ENCODE measurements at places on chromosomes 3 and 15.

DNA sequence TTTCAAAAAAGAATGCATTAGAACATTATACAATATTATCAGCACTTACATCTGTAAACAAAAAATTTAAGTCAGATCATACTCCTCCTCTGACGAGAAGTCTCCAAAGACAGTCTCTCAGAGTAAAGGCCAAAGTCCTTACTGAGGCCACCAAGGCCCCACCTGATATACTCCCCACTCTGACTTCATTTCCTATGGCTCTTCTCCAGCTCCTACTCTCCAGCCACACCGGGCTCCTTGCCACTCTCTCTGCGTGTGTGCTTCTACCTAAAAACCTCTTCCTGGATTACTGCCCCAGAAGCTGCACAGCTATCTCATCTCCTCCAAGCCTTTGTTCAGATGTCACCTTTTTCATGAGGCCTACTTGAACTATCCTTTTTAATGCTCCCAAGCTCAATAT lies 5.0 kb downstream of the DCP1A start:
- no peak for DNase-seq

GRCh38 chr15:43493703-43494472 lies 932 bp upstream of the TP53BP1 start:
- no peak for DNase-seq

GRCh38 chr3:152245498-152246170 lies 23.1 kb upstream of the MBNL1 start:
- DNase-seq, result no peak

DNA sequence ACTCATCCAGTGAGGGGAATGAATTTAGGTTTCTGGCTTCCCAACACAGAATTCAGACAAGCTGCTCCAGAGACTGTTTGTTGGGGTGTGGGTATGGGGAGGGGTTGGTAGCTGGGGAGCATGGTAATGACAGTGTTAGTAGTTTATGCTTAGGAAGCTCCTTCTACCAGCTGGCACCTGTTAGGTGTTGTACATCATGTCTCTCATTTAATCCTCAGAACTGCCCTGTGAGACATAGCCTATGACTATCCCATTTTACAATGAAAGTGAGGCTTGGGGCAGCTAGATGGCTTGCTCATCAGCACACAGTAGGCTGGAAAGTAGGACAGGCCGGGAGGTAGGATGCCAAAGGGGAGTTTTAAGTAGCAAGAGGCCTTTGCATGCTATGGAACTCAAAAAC lies 2.5 kb downstream of the EIF4E3 start:
- DNase-seq, result no peak

DNA sequence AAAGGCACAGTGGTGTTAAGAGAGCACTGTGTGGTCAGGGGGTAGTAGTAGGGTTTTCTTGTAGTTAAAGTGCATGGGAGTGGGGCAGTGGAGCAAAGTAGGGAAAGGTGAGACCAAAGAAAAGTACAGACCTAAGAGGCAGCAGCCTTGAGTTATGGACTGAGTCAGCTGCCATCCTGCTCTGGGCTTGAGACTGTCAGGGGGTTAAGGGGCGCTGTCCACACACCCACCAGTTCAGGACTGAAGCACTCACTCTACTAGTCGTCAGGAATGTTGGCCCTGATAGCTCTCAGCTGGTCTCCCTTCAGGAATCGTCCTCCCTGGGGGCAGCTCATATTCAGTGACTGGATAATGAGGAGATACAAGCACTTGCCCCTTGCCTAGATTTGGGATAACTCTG lies 7.9 kb downstream of the CCR4 start:
- DNase-seq, result no peak

GRCh38 chr15:96316953-96317629 lies 13.4 kb upstream of the NR2F2 start:
- peak; percentile 33 for DNase-seq

GRCh38 chr3:46537316-46537715 lies 28.8 kb downstream of the LRRC2 start:
- DNase-seq, result no peak

- no peak for DNase-seq
Observed at GRCh38 chr15:76195506-76196268, 115.6 kb downstream of the ETFA start.

DNA sequence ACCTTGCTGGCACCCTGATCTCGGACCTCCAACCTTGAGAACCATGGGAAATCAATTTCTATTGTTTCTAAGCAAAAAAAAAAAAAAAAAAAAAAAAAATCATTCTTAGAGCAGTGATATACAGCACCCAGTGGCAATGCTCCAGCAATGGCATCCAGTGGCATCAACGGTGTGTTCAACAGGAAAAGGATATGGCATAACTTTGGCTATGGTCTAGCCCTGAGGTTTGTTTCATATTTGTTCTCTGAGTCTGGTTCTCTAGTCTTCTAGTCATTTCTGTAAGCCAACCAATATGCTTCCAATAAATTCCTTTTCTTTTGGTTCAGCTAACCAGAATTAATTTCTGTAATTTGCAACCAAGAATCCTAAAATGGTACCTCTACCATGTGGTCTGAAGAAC lies 19.2 kb downstream of the DENND4A start:
- no peak for DNase-seq

GRCh38 chr15:65971741-65971995 lies 102.4 kb downstream of the RAB11A start:
- no peak for DNase-seq

- no peak for DNase-seq
Observed at GRCh38 chr15:45863881-45864580, 229.2 kb downstream of the SQOR start.

- DNase-seq, result no peak
Observed at GRCh38 chr3:46019707-46020106, 7.6 kb downstream of the XCR1 start.

DNA sequence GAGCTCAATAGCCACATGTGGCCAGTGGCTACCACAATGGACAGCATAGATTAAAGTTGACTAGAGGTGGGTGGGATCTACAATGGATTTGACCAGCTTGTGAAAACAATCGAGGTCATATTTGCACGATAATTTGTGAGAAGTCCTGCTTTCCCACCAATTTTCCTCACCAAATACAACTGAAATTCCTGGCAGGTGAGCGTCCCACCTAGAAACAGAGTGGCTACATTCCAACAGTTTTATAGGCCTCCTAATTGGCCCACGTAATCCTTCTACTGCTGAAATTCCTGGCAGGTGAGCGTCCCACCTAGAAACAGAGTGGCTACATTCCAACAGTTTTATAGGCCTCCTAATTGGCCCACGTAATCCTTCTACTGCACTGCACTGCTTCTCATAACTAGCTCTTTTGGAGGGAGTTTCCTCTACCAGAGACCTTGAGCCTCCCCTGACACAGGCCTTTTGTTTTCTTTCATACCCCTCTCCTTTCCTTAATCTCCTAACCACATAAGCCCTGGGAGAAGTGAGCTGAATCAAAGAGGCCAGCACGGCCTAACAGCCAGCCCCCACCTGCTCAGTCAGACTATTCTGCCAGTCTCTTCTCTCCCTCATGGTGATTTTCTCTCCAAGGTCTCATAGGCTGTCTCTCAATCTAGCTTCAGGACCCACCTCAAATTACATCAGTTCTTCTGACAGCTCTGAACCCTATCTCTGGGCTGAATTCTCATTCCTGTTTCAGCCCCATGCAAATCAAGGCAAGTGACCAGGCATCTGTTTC lies 80.2 kb downstream of the BFSP2 start:
- DNase-seq, result no peak

DNA sequence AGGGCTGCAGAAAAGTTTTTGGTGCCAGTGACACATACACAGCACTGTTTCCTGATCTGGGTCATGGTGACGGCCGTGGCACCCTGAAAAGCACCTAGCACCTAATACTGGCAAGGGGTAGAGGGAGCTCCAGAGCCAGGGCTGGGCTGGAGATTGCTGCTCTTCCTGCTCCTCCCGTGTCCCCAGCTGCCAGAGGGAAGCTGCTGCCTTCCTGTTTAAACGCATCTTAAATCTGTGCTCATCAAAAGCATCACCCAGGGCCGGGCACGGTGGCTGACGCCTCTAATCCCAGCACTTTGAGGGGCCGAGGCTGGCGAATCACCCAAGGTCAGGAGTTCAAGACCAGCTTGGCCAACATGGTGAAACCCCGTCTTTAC lies 156.7 kb upstream of the MEF2A start:
- DNase-seq, result peak; percentile 64

- no peak for DNase-seq
Observed at GRCh38 chr3:55704521-55704920, 217.4 kb upstream of the WNT5A start.

- DNase-seq, result no peak
Observed at GRCh38 chr15:89732451-89733172, 18.4 kb downstream of the MESP1 start.

GRCh38 chr15:94970802-94971201 lies 739.4 kb downstream of the MCTP2 start:
- DNase-seq, result no peak

- no peak for DNase-seq
Observed at GRCh38 chr3:187208159-187208558, 10.9 kb downstream of the RTP1 start.

DNA sequence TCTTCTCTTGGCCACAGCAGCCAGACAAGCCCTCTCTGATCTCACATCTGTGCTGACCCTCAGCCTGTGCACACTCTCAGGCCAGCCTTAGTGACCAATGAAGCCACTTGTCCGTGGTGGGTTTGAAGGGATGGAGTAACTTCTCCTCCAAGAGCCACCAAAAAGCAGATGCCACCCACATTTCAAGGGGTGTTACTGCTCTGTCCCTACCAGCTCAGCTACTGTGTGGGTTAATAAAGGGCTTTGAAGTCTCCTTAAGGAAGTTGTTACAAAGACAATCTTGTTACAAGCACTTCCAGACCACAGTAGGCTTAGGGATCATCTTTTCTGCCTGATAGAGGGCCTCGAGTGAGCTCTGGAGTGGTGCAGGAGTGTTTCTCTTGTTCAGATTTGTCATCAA lies 3.3 kb upstream of the CA12 start:
- DNase-seq, result no peak

DNA sequence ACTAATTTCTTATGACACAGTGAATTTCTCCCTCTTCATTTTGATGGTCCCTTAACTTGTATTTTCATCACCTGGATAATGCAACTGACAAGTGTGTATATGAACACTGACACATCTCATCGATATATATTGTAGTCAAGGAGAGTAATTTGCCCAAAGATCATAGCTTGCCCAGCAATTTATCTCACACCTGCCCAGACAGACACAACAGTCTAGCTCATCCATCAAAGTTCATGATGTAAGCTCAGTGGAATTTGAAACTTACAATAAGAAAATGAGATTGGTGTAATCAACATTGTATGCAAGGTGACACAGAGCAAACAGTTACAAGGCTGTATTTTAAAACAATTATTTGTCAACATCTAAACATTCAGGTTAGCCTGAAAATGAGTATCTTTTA lies 805.8 kb downstream of the NAALADL2 start:
- no peak for DNase-seq

GRCh38 chr3:146948186-146948585 lies 343.0 kb upstream of the PLSCR5 start:
- DNase-seq, result no peak

GRCh38 chr3:150721285-150722130 lies 17.8 kb upstream of the ERICH6 start:
- DNase-seq, result peak; percentile 40

DNA sequence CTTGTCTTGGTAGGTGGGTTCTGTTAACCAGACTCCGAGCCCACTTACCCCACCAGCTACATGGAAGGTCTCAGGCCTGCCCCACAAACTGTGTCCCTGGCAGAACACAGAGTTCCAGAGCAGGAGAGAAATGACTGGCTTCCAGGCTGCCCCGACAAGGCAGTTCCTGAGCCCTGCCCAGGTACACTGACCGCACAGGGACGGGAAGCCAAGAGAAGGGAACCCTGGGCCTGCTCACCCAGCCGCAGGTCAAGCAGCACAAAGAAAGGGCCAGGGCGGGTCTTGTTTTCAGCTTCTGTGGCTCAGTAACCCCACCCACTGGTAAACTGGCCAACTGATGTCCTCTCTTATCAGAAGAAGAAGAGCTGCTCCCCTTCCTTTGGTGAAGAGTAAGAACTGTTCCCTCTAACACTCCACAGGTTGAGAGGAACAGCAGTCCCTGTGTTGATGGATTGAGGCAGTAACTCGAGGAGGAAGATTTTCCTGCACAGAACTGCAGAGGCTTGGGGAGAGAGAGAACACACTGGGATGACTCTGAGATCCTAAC lies 68.4 kb downstream of the CRTC3 start:
- DNase-seq, result peak; percentile 58

DNA sequence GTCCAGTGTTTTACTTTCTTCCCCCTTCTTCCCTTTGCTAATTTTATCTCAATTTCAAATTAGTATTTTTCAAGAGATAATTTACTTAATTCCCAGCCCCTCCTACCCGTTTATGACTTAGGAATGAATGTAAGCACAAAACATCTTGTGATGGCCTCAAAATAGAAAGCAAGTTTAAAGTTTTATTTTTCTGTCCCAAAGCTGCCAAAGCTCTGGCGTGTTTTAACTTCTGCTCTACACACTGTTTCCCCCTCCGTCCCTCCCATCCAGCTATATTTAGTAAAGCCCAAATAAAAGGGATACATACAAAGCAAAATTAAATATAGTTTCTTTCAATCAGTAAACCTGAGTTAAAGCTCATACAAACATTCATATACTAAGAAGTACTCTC lies 59.9 kb downstream of the IGF2BP2 start:
- DNase-seq, result no peak

DNA sequence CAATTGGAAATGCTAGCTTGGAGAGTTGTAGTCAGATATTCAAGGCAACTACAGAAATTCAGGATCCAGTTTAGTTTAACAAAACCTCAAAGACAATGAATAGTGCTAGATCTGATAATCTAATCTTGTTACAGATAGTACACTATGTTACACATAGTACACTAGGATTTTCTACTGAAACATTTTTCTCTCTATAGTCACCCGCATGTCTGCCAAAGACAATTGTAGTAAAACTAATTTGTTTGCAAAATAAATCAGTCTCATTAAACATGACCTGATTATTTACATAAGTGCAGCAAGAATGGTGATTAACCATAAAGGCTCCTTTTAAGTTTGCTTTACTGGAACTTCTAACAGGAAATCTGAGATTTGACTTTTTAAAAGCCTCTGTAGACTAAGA lies 52.0 kb downstream of the ILDR1 start:
- no peak for DNase-seq

- DNase-seq, result no peak
Observed at GRCh38 chr15:79164043-79164442, 73.5 kb upstream of the RASGRF1 start.

DNA sequence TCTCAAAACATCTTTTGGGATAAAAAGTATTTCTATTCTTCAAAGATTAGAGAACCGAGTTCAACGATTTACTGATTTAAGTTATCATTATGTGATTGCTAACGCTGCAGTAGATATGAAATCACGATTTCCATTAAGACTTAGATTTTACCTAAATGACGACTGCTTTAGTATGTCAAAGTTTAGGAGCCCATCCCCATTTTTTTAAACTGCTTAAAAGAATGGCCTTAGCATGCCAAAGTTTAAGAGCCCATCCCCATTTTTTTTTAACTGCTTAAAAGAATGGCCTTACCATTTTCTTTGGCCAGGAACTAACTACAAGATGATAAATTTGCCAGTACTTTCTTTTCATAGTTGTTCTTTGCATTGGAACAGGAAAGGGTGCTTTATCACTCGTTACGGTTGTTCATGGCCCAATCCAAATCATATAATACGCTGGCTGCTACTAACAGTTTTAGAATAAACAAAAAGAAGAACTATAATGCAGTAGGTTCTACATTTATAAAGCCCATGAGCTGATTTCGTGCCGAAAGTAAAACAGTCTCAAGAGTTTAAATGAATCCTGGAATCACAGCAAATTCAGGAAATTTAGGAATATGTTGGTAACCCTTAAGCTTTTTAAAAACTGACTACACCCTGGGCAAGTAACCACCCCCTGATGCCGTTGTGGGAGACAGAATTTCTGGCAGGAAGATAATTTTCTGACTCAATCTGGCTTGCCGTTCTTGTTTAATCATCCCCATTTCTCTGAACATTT lies 869 bp upstream of the TSC22D2 start:
- no peak for DNase-seq

Data from HuH-7 (cell line).